ENCODE measurements at places on chromosomes 16 and 17.

DNA sequence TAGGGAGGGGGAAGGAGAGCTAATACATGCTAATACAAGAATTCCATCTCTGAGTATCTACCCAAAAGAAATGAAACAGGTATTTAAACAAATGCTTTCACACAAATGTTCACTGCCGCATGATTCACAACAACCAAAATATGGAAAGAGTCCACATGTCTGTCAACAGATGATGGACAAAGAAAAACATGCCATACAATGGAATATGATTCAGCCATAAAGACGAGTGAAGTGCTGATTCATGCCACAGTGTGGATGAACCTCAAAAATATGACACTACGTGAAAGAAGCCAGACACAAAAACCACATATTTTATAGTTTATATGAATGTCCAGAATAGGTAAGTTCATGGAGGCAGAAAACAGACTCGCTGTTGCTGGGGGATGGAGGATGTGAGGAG lies 321.4 kb downstream of the FOXL1 start:
- no peak for DNase-seq

DNA sequence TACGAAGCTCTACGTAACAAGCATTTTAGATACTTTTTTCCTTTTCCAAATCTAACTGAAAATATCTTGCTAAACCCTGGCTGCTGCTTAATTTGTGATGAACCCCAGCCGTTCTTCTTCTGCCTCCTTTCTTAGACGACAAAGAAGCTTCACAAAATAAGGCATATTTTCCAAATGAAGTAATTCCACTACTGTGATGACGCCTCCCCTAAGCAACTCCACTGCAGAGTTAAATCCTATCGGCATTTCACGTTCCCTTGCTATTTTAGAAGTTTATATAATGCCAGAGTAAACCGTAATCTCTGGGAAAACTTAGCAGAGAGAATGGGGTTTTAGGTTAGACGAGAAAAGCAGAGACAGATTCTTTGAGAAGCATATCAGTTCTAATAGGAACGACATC lies 683.1 kb upstream of the SALL1 start:
- no peak for DNase-seq

GRCh38 chr16:82924075-82924854 lies 297.5 kb downstream of the CDH13 start:
- no peak for DNase-seq

DNA sequence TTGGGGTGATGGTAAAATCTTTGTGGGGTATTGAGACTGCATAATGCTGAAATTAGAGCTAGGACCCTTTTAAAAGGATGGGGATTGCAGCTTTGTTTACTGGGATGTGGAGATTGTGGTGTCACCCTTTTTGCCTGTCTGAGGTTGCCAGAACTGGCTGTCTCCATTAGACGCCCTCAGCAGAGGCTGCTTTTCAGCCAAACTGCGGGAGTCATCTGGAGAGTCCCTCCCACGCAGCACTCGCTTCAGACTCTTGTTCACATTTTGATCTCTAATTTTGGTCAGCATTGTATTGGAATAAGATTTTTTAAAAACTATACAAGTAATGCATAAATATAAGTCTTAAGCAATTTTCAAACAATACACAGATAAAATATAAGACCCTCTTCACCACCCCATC lies 27.9 kb upstream of the JPT2 start:
- DNase-seq: no peak

DNA sequence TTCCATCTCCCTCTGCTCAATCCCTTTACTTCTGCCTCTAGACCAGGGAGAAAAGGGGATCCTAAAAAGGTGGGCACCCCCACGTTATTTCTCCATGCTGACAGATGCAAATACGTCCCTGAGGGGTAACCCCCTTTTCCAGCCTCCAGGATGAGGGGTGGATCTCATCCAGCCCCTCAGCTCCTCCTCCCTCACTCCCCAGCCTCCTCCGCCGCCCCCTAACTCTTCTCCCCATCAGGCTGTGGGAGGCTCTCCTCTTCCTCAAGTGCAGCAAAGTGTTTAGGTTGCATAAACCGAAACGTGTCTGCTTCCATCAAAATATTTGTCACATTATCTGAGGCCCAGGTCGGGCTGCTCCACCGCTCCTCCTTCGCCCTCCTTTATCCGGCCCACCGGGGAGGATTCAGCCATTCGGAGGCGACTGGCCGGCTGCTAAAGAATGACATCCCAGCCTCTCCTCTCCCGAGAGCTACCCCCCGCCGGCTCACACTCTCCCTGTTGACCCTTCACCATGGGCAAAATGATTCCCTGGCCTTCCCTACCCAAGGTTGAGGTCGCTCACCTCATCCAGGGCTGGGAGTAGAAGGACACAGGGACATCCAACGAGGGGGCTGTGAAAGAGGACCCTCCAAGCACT lies 1.2 kb upstream of the C1QL1 start:
- DNase-seq: no peak

Measured in Kasumi-1 (cell line).